Large intestine (tissue), 12 donors: ENCODE measurements at places on chromosomes 5 and 9. TPM values are rescaled to one million over a fixed set of nuclear protein-coding genes. Genes with fewer than 3 reads are reported as not detected.
A peak's percentile ranks its signal among the peaks of the same experiment; 100 is the strongest.

Gene UBE2QL1
- polyA plus RNA-seq: 0.81 TPM

Gene SLC34A3
- 36.9 TPM for polyA plus RNA-seq

- H3K4me3 ChIP-seq: no peak overlapping the region
- no peaks in the 10 kb centered on the region for H3K27me3 ChIP-seq
- no peaks in the 10 kb centered on the region for H3K36me3 ChIP-seq
- no peaks in the 10 kb centered on the region for H3K4me1 ChIP-seq
- no peak overlapping the region for H3K27ac ChIP-seq
- DNase-seq: no peak
These were observed 48.0 kb downstream of the UBE2QL1 start for GRCh38 chr5:6496636-6497035.

DNA sequence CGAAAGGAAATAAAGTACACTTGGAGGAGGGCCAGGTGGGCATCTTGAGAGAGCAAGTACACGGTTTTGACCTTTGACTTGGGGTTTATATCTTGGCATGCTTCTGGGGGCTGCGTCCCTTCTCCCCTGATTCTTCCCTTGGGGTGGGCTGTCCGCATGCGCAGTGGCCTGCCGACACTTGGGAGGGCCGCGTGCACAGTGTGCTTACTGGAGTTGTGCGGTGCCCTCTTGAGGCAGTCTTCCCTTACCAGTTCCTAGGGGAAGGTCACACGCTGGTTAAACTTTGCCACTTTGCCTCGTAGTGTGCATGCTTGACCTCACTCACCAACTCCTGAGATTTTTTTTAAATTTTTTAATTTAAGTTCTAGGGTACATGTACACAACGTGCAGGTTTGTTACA lies 4.3 kb upstream of the CLPTM1L start:
- H3K27me3 ChIP-seq: no peaks in the 10 kb centered on the region
- no peak overlapping the region for H3K27ac ChIP-seq
- no peaks in the 10 kb centered on the region for H3K36me3 ChIP-seq
- H3K4me1 ChIP-seq: no peaks in the 10 kb centered on the region

DNA sequence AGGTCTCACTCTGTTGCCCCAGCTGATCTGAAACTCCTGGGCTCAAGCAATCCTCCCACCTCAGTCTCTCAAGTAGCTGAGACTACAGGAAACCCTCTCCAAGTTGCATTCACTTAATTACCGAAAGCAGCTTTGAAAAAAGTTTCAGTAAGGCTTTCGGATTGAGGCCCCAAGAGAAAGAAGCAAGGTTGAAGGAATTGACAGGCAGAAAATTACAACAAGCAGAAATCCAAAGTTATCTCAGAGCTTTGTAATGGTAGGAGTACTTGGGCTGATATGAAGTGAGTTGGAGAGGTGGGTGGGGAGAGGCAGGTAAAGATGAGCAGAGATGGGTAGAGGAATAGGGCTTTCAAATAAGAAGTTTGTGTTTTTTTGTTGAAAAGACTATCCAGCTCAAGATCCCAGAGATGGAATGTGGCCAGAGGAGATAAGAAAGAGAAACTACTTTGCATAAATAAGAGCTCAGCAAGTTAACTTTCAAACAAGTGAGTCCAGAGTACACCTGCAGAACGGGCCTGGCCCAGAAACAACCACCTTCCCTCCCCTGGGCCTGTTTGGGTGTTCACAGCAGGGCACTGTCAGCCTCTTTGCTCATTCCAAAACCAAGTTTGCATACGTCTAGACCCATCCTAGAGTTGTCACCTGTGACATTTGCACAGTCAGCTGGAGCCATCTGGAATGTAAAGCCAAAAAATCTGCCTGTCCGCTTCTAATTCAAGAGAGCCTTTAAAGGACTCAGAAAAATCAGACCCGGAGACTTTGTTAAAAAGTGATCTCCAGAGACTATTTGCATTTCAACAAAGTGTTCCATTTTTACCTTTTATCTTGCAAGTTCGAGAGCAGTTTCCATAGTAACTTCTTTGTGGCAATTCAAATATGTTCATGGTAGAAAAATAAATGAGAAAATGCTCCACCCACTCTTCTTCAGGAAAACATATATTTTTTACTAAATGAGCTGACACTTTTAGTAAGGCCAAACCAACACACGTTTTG lies 2.2 kb upstream of the CLINT1 start:
- H3K27me3 ChIP-seq: no peaks in the 10 kb centered on the region
- H3K27ac ChIP-seq: peak overlapping the region; percentile 93
- peak; percentile 75 for DNase-seq
- H3K4me3 ChIP-seq: no peak overlapping the region
- no peaks in the 10 kb centered on the region for H3K36me3 ChIP-seq
